Right hindlimb (tissue), 1 donor: ENCODE measurements at places on chromosomes 3 and 15.
A peak's percentile ranks its signal among the peaks of the same experiment; 100 is the strongest.

GRCh38 chr3:18649666-18650363 lies 224.7 kb upstream of the SATB1 start:
- DNase-seq = no peak

DNA sequence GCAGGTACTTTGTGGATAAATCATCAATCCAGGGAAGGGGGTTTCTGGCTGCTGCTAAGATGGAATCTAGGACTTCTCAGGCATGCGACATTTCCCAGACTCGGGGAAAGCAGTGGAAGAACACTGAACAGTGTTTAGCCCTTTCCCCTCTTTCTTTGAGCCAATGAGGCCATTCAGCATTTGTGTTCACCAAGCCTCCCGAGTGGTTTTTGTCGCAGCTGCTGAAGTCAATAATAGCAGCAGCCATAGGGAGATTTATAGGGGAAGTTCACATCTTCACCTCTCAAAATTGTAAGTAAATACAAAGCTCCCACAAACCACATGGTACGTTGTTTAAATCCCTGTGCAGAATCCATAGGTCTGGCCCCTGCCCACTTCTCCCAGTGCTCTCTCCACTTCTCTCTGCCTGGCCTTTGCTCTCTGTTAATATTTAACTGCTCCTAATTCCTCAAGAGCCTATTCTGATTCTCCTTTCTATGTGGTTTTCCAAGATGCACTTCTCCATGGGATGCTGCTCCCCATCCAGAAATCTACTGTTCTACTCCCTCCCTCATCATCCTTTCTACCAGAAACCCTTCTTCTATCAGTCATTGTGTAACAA lies 230.7 kb downstream of the SHQ1 start:
- no peak for DNase-seq

DNA sequence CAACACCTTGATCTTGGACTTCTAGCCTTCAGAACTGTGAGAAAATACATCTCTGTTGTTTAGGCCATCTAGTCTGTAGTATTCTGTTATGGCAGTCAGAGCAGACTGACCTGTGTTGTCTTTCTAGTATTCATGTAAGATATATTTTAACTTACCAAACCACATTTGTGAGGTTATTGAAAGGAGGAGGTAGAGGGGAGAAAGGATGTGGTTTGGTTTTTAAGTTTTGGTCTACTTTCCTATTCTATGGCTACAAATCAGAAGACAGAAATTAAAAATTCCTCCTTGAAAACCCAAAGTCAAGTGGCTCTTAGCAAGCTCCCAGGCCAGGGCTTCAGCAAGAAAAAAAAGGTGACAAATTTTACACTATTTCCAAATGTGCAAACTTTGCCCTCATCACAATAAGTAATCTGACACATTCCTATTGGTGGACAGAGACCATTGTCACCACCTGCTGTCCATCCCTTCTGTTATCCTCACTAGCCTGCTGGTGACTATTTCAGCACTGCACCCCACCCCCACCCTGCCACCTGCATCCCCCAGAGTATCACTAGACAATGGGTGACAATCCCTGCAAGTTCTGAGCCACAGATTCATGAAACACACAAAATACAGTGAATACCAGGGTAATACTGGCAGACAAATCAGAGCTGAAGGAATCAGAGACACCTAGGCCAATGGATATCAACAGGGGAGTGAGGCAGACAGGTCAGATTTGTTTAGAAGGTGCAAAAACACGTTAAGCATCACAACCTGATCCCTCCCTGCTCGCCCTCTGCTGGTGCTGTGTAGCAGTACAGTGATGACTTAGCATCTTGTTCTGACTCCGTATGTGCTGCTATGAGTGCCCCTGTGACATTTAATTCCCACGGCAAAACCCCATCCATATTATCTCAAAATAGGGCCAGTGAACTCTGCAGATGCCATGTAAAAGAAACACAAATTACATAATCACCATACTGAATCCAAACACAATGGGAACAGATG lies 79.0 kb upstream of the DCLK3 start:
- no peak for DNase-seq

DNA sequence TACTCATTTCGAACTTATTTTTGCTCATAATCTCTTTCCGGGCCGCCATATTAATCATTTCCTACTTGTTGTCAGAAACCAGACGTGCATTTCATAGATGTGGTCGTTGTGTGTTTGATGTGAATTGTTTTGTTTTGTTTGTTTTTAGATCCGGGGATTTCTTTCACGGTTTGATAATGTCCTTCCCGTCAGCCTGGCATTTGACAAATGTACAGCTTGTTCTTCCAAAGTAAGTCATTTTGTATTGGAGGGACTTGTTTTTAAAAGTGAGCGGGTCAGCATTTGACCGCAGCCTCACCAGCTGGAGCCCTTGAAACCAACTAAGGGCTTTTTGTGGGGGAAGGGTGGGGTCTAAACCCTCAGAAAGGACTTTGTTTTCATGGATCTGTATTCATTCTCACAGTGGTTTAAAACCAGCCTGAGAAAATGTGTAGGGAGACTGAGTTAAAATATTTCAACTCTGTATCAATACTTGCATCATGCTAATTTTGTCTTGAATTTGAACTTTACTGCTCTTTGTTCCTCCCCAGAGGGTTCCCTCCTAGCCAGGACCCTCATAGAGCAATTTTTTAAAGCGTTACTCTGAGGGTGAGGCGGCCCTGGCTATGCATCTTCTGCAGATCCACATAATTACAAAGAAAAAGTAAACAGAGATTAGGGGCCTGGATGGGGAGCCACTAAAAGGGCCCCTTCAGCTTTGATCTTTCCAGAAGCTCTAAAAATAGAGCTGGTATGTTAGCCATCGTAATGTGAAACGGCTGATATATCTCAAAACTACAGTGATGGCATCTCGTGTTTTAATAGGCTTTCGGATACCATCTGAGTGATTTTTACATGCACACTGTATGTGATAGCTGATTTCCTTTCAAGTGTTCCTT lies 107.9 kb downstream of the ATG7 start:
- DNase-seq = no peak

DNA sequence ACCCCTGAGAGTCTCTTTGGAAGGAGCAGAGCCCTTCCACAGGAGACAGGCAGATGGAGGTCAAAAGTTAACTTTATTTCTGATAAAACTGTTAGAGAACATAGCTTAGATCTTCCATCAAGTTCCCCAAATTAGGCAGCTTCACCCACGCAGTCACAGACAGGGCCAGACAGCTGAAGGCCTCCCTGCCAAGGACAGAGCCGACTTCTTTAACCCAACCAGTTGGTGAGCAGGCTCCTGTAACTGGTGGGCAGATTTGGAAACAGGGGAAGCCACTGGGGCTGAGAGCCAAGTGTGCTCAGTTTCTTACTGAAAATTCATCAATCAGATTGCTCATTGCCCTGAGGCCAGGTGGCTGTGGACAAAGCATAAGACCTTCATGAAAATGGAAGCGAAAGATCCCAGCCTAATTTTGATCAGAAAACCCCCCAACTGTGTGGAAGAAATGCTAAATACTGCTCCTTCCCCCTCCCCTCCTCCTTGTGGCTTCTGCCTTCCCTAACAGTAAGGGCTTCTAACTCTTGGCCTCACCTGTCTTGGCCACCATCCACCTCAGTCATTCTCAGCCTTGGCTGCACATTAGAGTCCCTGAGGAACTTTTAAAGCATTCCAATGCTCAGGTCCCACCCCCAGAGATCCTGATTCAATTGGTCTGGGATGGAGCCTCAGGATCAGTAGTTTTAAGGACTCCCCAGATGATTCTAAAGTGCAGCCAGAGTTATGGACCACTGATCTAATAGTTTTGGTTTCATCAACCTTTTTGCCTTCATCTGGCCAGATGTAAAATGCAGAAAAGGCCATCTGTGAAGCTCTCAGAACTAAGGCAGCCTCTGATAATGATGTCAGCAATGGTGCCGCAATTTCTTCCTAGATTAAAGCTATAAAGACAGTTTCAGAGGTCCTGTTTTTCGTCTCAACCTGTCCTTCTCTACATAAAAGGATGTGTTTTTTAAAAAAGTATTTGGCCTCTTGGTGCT lies 11.5 kb downstream of the CLRN1 start:
- peak; percentile 21 for DNase-seq

GRCh38 chr15:89599021-89599420 lies 23.8 kb downstream of the TICRR start:
- no peak for DNase-seq

DNA sequence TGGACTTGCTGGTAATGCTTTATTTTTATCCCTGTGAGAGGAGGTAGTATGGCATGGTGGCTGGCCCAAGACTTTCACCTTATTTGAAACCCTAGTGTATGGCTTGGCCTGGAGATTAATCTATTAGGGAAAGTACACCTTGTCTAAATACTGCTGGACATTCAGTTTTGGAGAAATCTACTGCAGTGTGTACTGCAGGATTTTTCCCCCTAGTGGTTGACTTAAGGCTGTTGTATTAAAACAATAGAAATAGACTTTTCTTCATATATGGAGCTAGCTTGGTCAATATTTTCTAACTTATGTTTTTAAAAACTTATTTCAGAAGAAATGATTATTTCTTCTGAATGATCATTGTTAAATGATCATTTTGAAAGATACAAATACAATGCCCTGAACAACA lies 13.9 kb upstream of the SLITRK3 start:
- DNase-seq = no peak

- no peak for DNase-seq
Observed at GRCh38 chr3:112651516-112651915, 10.6 kb upstream of the CCDC80 start.

DNA sequence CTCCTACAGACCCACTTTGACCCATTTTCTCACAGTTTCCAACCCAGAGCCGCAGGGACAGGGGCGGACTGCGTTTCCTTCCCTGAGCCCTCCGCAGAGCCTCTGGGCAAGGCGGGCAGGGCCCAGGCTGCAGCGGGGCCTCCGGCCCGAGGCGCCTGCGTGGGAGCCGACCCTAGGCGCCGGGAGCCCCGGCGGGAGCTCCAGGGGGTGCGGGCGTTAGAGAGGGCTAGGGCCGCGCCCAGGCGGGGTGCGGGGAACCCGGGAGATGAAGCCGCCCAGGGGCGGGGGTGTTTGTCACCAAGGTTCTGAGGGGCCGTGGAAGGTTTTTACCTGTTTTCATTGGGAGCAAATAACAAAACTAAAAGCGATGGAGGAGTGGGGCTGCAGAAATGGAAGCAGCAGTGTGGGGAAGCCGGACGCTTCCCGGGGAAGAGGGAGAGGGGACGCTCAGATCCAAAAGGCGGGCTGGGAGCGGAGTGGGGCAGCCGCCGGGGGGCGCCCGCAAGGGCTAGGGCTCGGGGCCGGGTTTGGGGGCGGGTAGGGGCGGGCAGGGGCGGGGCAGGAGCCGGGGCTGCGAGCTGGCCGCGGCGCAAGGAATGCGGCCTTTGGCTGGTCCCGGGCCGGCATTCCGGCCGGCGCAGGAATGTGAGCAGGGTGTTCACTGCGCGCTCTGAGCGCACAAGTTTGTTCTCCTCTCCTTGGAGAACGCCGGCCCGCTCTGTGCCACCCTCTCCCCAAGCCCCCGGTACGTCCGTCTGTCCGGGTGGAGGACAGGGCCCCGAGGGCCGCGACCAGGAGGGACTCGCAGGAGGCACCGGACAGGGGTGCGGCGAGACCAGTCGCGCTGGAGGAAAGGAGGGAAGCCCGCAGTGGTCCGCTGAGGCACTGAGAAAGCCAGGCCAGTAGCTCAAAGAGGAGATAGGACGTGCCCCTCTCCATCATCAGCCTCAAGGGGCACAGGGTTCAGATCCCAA lies 61.1 kb downstream of the AMOTL2 start:
- peak; percentile 86 for DNase-seq

DNA sequence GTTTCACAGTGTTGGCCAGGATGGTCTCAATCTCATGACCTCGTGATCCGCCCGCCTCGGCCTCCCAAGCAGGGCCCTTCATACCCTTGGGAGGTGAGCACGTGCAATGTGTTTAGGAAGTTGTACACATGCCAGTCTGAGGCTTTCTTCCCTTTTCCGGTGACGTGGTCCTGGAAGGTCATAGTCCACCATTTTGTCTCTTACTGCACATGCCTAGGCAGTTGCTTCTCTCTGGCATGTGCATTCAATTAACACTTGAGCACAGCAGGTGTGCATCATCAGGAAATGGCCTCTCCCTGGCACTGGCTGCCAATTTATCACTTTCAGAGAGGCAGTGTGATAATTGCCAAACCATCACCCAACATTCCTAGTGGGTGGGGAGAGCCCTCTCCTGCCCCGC lies 21.7 kb upstream of the SELENOK start:
- DNase-seq = no peak

- DNase-seq = no peak
Observed at GRCh38 chr3:170707899-170708298, 122.0 kb upstream of the SLC7A14 start.

DNA sequence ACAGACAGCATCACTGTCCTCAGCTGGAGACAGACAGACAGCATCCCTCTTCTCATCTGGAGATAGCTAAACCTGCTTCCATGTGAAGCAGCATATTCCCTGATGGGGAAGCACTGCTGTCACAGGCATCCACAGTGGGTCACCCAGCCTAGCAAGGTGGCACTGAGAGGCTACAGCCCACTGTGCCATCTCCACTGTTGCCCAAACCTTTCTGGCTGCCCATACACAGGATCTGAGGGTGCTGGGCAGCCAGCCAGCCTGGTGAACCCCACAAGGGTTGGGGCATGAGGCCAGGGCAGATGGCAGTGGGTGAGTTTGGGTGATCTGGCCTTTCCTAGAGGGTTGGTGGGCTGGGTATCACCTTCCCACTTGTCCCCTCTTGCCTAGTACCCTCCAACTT lies 11.7 kb downstream of the CHST13 start:
- DNase-seq = no peak

GRCh38 chr3:47223755-47224154 lies 58.8 kb downstream of the KIF9 start:
- DNase-seq = no peak

DNA sequence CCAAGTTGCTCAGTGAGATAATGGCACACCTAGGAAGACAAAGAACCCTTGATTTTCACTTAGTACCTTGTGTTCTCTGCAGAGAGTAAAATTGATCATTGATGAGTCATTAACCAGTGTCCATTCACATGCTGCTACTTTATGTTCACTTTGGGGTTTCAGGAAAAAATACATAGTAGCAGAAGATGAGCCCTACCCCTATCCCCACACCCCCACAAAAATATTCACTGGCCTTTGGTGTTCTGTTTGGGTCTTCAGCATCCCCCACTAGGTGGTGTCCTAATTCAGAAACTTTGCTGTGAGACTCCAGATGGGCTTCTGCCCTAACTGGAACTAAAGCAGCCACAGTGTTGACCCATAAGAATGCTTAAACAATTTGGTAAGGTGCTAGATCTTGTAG lies 178.8 kb downstream of the KLHL25 start:
- peak; percentile 45 for DNase-seq

- DNase-seq = no peak
Observed at GRCh38 chr15:42035435-42035761, 14.6 kb upstream of the PLA2G4E start.
